ENCODE measurements at places on chromosomes 3 and 15.

GRCh38 chr3:143482106-143483088 is 362.8 kb downstream of the CHST2 start:
- DNase-seq = no peak

- DNase-seq = no peak
Observed at GRCh38 chr3:99972380-99973104, 141.8 kb downstream of the FILIP1L start.

GRCh38 chr3:133831966-133832801 is 26.6 kb downstream of the SRPRB start:
- no peak for DNase-seq

DNA sequence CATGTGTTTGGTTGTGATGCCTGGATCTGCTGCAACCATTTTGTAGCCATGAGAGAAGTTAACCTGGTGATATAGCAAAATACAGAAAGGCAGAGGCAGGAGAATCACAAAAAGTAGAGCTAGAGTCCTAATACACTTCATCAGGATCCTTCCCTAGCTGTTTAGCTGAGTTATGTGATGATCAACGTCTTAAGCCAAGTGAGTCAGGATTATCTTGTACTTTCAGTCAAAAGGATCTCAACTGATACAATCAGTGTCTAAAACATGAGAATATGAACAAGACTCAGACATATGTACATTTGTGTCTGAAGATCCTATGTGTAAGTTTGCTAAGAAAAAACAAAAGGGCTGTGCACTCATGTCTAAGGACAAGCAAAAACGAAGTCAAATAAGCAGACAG is 236.9 kb downstream of the NTRK3 start:
- DNase-seq = no peak

DNA sequence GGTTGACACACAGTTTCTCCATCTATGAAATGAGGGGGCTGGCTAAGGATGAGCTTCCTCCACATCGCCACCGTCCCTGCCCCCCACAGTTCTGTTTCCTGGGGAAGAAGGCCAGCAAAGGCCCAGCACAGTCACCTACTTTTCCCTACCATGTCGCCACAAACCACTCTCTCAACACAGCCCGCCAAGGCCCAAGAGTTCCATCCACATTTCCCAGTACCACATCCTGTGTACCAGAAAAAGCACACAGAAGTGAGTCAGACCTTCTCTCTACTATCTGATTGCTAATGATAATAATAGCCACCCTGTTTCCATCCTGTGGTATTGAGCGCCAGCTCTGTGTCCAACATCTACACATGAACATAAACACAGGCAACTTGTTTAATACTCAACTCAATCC is 30.3 kb upstream of the C15orf39 start:
- peak; percentile 30 for DNase-seq

- no peak for DNase-seq
Observed at GRCh38 chr3:140610544-140610943, 67.3 kb upstream of the TRIM42 start.

- no peak for DNase-seq
Observed at GRCh38 chr15:65244638-65245037, 33.4 kb upstream of the CILP start.

GRCh38 chr3:129045675-129046036 is 14.9 kb upstream of the GP9 start:
- DNase-seq = no peak

- no peak for DNase-seq
Observed at GRCh38 chr3:50324351-50325112, 2.0 kb upstream of the HYAL2 start.

- DNase-seq = no peak
Observed at GRCh38 chr3:122938783-122939425, 88.7 kb downstream of the SEMA5B start.

GRCh38 chr3:37321377-37321781 is 147.0 kb upstream of the LRRFIP2 start:
- DNase-seq = no peak

DNA sequence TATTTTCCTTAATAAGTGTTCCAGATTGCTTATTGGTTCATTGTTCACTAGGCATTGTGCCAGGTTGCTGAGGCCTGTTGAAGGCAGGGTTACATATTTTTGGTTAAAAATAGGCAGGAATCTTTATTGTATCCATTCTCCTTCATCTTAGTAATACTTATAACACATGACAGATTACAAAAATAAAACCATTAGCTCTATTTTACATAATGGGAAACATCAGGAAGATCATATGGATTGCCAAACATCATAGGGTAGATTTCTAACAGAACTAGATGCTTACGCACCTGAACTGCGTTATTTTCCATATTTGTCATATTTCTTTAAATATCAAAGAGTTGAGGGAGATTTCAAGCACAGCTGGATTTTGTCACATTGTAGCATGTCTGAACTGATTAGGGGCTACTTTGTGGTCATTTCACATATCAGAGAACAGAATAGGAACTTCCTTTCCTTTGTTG is 462.9 kb upstream of the SGO1 start:
- DNase-seq = no peak

DNA sequence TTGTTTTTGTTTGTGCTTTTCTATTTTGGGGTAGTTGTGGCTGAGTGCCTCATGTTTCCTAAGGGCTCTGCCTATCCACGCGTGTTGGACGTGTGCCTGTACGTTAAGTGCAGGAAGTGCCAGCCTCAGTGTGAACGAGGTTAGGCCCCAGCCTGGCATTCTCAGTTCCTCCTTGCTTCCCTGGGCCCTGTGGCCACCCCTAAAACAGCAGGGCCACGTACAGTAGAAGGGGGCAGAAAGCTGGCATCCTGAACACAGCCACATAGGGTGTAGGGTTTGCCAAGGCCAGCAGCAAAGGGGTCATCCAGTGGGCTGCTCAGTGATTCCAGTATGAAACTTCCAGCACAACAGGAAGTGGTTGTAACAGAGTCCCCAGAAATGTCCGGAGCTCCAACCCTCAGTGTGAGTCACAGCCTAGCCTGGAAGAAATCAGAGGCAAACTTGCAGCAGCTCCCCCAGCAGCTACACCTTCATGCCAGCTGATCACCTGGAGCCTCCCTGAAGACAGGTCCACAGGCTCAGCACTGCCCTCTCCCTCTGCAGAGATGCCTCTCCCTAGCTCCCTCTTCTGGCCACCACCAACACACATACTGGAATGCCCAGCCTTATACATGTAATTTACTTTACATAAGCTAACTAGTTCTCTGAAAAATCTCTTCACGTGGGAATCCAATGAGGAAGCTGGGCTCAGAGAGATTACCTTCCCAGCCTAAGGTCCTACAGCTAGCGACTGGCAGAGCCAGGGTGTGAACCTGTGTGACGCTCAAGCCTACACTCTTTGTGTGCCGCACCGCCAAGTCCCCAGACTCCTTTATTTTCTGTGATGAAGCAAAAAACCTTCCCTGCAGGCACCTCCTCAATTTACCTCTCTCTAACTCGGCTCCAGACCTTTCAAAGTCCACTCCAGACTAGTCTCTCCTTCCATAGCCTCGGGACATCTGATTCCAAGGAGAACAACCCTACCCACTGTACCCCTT is 26.6 kb downstream of the ILDR1 start:
- peak; percentile 74 for DNase-seq

- peak; percentile 90 for DNase-seq
Observed at GRCh38 chr3:39255503-39256325, 24.1 kb downstream of the CX3CR1 start.

- DNase-seq = no peak
Observed at GRCh38 chr15:85004550-85004949, 22.9 kb downstream of the PDE8A start.

DNA sequence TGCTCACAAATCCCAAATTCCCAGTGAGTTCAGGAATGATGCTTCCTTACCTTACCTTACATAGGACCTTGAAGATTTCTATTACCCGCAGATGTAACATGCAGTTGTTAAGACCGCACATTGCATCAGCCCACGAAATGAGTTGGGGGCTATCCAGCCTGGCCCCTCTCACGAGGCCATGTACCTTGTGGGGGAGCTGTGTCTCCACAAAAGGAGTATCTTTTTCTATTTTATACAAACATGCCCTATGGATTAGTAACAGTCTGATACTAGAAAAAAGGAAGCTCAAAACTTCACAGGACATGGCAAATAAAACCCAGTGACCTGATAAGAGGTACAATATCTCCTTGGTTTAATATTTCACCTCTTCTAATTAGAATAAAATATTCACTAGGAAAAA is 1086.8 kb upstream of the CFAP20DC start:
- DNase-seq = no peak

- DNase-seq = no peak
Observed at GRCh38 chr15:42083605-42083908, 10.8 kb downstream of the PLA2G4D start.

- no peak for DNase-seq
Observed at GRCh38 chr3:132749786-132750185, 27.6 kb upstream of the NPHP3 start.

GRCh38 chr15:62445244-62445643 is 280.2 kb upstream of the C2CD4B start:
- no peak for DNase-seq

DNA sequence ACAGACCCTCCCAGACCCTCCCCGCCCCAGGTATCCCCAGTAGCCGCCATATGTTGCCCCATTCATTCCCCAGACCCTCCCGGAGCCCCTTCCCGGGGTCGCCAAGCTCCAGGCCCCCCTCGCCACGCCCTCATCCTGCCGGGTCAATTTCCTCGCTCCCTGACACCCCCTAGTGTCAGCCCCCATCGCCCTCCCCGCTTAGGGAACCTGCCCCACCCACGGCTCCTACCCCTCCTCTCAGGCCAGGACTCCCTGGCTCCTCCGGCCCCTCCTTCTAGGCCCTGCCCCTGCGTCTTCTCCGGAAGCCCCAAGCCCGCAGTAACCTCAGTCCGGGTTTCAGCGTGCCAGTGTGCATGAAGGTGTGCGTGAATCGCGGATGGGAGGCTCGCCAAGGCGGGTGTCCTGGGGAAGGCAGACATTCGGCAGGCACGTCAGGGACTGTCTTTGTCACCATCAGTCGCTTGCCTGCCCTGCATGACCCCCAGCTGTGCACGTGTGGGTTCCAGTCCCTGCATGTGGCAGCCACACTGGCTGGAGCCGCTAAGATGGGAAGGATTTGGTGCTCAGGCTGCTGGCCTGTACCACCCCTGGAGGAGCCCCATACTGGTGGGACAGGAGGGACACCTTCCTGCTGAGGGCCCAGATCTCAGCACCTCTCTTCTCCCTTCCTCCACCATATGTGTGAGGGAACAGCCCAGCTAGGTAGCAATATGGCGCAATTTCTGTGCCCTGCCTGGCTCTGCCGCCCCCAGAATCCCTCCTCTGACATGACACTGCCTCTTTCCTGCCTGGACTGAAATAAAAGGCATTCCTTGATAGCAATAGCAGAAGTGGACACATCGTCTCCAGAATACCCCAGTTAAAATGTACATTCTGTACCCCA is 693 bp downstream of the DISP2 start:
- DNase-seq = no peak

- no peak for DNase-seq
Observed at GRCh38 chr3:100230710-100231109, 30.1 kb upstream of the TBC1D23 start.

All from GM12878 (cell line).